Fibroblast of gingiva (primary cell): ENCODE measurements at places on chromosomes 12 and 14.
A peak's percentile ranks its signal among the peaks of the same experiment; 100 is the strongest.

- peak; percentile 74 for DNase-seq
Observed at GRCh38 chr12:20629414-20630156, 65.5 kb upstream of the SLCO1C1 start.

DNA sequence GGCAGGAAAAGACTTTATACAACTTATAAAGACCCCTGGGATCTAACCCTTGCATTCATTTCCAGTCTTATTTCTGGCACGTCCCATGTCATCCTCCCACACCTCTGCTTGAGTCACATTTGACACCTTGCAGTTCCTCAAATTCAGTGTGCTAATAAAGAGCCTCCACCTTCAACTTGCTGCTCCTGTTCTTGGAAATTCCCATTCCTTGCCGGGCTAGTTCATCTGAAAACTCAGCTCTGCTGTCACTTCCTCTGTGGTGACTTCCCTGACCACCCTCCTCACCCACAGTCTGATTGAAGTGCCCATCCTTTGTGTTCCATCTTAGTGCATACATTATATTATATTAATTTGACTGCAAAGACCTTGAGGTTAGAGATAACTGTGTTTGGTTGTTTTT is 37.4 kb upstream of the PSMA6 start:
- no peak for DNase-seq

DNA sequence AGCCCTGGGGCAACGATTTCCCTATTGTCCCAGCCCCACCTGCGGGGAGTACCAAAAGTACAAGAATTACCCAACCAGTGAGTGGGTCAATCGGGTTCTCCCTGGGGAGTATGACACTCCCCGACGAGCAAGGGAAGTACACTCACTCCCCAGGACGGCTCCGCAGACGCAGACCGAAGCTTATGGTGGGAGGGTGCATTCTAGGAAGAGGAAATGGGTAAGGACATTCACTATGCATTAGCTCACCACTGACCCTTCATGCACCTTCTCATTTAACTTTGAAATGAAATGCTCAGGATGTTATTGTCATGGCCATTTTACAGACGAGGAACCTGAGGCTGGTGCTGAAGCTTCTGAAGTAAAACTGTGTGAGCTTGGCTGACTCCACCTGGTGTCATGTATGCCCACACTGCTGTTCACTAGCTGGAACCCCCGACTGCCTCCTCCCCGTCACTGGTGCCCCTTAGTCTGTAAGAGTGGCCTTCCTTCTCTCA is 45.8 kb upstream of the TMED10 start:
- peak; percentile 60 for DNase-seq

DNA sequence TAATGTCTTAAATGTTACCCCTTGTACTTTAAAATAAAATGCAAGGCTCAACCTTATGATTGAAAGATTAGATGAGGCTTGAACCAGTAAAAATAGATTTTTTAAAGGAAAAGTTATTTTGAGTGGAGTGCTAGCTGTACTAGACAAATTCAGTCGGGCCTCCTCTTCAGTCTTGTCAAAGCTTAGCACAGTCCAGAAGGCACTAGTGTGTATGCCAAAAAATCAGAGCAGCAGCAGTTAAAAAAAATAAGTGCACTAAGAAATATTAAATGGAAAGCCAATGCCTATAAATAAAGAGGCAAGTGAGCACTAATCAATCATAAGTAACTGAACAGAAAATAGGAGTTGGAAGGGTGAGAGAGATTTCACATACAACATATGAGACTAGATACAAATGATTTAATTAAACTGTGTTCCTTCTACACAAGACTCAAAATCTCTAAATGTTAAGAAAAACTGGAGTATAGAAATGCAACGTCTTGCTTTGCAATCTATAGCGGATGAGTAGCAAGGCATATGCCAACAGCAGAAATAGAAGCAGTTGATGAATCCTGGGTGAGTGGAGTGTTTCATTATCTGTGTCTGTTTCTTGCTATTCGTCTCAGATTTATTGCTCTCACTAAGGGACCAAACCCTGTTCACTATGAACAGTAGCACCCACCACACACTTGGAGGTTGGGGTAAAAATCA is 172.1 kb downstream of the ETNK1 start:
- no peak for DNase-seq

DNA sequence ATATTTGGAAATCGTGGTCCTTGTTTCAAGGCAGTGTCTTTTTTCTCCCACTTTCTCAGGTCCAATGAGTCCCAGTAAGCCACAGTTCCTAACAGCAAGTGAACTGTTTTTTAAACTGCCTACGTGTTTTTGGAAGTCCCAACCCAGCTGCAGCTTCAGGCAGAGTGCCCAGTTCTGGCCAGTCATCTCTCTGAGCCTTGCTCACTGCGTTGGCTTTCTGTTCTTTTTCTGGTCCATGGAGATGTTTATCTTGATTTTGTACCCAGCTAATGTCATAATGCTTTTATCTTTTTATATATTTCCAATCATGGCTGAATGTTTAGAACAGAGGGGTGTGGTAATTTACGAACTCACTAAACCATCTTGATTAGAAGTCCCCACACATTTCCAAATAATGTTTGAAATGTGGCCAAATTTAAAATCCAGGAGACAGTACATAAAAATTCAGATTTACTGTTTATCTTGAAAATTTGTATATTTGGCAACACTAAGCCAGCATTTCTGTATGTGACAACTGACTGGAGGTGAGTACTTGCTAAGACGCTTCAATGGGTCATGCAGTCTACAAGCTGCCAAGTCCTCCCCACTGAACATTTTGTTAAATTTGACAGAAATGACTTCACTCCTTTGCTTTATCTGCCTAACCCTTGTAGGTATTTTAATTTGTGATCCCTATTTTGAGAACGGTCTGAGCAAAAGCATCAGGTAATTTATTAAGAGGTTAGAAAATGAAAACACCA is 46.1 kb upstream of the OTOGL start:
- DNase-seq = peak; percentile 83

DNA sequence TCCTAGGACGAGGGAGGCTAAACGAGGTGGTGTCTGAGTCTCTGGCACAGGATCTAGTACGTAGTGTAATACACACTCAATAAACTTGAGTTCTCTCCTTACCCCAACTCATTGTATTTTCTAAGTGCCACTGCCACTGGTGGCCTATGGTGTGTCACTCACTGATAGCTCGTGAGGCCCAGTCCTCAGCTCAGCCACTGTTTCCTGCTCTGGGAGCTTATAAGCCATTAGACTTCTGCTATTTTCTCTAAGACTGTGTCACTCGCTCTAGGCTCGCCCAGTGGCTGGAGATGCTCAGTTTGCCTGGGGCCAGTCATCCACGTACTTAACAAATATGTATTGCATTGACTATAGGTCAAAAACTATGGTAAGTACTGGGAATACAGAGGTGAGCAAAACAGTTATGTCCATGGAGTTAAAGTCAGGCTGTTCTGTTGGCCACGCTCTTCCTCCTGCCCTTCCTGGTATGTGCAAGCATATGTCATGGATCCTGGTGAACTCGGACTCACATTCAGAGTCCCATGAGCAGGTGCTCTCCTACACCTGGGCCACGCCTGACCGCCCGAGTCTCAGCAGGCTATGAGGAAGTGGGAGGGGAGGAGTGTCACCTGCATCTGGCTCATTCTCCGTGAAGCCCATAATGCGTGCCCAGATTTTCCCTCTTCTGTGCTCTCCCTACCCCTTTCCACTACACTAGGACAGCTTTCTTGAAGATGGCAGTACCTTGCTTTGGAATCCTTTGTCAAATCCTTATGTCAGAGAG is 41.6 kb downstream of the DEGS2 start:
- DNase-seq = no peak
